ENCODE measurements at places on chromosomes 2 and 18. TPM values are rescaled to one million over a fixed set of nuclear protein-coding genes. Genes with fewer than 3 reads are reported as not detected.

The SEMA4C gene
- 23.2 TPM for total RNA-seq

The C18orf32 gene
- 12.4 TPM for total RNA-seq

The RHBDD1 gene
- 45.8 TPM for total RNA-seq

The PDE1A gene
- 1.9 TPM for total RNA-seq

The CYP26B1 gene
- 1.8 TPM for total RNA-seq

The GTF3C2 gene
- total RNA-seq, result 16.4 TPM

The CFAP221 gene
- 0.23 TPM for total RNA-seq

DNA sequence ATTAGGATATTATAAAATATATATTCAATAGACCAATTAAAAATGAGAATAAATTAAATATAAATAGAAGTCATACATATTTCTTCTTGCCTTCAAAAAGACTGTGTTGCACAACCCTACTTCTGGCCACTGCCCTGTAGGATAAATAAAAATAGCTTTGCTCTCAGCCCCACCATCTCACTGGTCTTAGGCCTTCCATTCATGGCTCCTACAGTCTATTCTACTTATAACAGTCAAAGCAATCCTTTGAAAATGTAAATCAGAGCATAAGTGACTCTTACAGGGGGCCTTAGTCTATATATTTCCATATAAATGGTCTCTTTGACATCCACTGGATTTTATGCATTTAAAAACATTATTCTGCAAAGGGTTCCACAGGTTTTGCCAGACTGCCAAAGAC is 72.9 kb downstream of the KLF7 start:
- no peak overlapping the region for H3K4me3 ChIP-seq
- H3K27ac ChIP-seq, result no peak overlapping the region
- H3K36me3 ChIP-seq, result no peaks in the 10 kb centered on the region
- DNase-seq, result no peak
- H3K4me1 ChIP-seq, result no peaks in the 10 kb centered on the region
- no peaks in the 10 kb centered on the region for H3K27me3 ChIP-seq

- DNase-seq, result no peak
- H3K4me1 ChIP-seq, result no peaks in the 10 kb centered on the region
- H3K4me3 ChIP-seq, result no peak overlapping the region
- no peak overlapping the region for H3K27ac ChIP-seq
These were observed 520.9 kb upstream of the ID2 start for GRCh38 chr2:8160959-8161358.

DNA sequence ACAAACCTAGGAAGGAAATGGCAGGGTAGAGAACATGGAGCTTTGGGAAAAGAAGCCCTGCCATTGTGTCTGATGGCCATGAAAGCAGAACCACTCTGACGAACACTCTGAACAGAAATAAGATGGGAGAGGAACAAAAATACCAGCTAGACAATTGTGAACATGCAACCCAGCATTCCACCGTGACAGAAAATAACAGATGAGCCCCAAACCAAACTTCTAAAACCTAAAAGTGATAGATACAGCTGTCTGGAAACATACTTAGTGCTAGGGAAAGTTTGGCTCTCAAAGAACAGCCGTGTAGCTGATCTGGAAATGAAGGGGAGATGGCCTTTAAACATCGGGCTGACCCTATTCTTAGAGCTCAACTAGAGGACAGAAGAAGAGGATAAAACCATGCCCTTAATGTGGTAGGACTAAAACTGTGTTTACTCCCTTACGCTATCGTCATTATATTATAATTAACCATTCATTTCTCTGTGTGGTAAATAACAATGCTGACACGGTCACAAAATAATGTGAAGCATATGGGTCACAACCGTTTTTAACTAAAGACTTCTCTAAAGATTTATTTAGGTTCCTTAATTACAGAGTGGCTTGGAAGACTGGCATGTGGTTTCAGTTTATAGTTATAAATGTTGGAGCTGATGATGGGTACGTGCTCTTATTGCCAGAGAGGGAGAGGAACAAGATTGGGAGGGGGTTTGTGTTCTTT is 80.6 kb downstream of the MYO1B start:
- H3K27ac ChIP-seq, result no peak overlapping the region
- no peak for DNase-seq
- no peaks in the 10 kb centered on the region for H3K4me1 ChIP-seq
- H3K36me3 ChIP-seq, result peaks cover 10% of the 10 kb centered on the region

GRCh38 chr2:108928660-108929377 is 60.2 kb downstream of the EDAR start:
- peaks cover 1% of the 10 kb centered on the region for H3K4me1 ChIP-seq
- H3K27ac ChIP-seq, result no peak overlapping the region
- no peak for DNase-seq
- H3K4me3 ChIP-seq, result no peak overlapping the region

GRCh38 chr2:132766573-132766972 is 96.6 kb upstream of the LYPD1 start:
- H3K27ac ChIP-seq, result no peak overlapping the region
- H3K4me1 ChIP-seq, result no peaks in the 10 kb centered on the region
- DNase-seq, result no peak
- H3K4me3 ChIP-seq, result no peak overlapping the region
- H3K27me3 ChIP-seq, result no peaks in the 10 kb centered on the region
- no peaks in the 10 kb centered on the region for H3K36me3 ChIP-seq

- H3K4me3 ChIP-seq, result no peak overlapping the region
- no peaks in the 10 kb centered on the region for H3K36me3 ChIP-seq
- no peak for DNase-seq
- H3K27ac ChIP-seq, result no peak overlapping the region
- H3K27me3 ChIP-seq, result no peaks in the 10 kb centered on the region
- no peaks in the 10 kb centered on the region for H3K4me1 ChIP-seq
These were observed 96.6 kb downstream of the PIEZO2 start for GRCh38 chr18:11052800-11053199.

DNA sequence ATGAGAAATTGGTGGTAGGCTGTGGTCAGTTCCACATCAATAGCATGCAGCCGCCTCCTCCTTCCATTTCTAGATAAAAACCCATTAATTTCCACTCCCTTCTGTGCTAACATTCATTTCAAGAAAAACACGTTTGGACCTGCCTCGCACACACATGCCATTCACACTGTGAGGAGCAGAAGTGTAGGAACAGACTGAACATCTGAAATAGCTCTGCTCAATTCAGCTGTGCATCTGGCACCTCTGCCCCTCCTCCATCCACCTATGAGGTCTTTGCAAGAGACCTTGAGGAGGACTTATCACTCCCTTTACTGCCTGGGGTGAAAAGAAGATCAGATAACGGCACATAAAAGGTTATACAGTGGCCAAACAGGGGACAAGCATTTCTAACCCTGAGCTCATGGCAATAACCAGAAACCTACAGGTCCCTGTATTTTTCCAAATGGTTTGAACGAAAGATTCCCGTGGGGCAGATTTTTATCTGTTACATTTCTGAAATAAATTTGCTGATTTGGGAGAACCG is 30.8 kb upstream of the LRP2 start:
- no peak overlapping the region for H3K27ac ChIP-seq
- no peaks in the 10 kb centered on the region for H3K36me3 ChIP-seq
- no peaks in the 10 kb centered on the region for H3K4me1 ChIP-seq
- no peak for DNase-seq
- H3K27me3 ChIP-seq, result no peaks in the 10 kb centered on the region

DNA sequence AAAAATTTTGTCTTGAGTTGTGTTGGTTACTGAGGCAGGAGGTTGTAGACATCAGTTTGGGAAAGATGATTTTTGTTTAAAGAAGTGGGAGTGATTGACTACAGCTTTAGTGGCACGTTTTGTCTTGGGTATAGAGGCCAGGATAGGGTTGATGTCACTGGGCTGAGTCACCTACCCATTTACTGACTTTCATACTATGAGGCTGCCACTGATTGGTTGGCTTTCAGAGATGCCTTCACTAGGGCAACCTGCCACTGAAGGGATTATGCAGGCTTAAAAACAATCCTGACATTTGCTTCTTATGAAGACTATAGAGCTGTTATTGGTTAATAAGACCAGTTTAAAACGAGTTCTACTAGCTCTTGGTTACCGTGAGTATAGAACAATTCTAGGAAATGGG is 479.1 kb downstream of the SOX11 start:
- H3K27ac ChIP-seq, result no peak overlapping the region
- no peak overlapping the region for H3K4me3 ChIP-seq
- H3K36me3 ChIP-seq, result no peaks in the 10 kb centered on the region
- H3K27me3 ChIP-seq, result no peaks in the 10 kb centered on the region

DNA sequence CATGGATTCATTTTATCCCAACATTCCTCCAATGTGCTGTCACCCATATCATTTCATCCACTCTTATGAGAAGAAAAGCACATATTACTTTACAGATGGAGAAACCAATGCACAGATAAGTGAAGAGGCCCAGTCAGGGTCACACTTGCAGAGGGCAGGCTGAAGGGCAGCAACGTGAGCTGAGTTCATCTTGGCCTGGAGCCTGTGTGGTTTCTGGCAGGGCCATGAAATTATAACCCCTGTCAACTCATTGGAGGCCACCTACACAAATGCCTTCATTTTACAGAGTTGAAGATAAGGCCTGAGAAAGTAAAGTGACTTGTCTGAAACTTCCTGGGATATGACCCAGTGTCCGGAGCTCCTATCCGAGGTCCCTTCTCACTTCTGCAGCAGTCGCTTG is 88.4 kb upstream of the NRP2 start:
- H3K36me3 ChIP-seq, result no peaks in the 10 kb centered on the region
- H3K27ac ChIP-seq, result no peak overlapping the region
- no peaks in the 10 kb centered on the region for H3K27me3 ChIP-seq
- no peak overlapping the region for H3K4me3 ChIP-seq

- H3K4me3 ChIP-seq, result no peak overlapping the region
- no peak overlapping the region for H3K27ac ChIP-seq
- H3K27me3 ChIP-seq, result no peaks in the 10 kb centered on the region
- H3K4me1 ChIP-seq, result peaks cover 24% of the 10 kb centered on the region
- DNase-seq, result no peak
- H3K36me3 ChIP-seq, result no peaks in the 10 kb centered on the region
These were observed 17.3 kb downstream of the CHCHD5 start for GRCh38 chr2:112601754-112602153.

DNA sequence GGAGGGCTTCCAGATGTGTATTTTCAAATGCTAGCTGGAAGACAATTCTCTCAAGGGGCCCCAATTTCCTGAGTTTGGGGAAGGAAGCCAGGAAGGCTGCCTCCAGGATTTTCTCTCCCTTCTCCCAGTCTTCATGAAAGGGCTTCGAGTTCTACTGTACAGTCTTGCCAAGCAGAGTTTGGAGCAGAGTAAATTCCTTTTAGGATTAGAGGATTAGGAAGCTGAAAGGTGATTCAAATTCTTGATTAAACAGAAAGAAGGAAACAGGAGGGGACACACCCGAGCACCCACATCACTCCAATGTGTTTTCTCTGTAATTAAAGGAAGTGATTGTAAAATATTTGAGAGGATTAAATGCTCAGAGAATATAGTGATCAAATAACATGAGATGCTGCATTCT is 217.8 kb downstream of the SETBP1 start:
- peaks cover 3% of the 10 kb centered on the region for H3K4me1 ChIP-seq
- H3K27ac ChIP-seq, result no peak overlapping the region
- H3K27me3 ChIP-seq, result no peaks in the 10 kb centered on the region
- no peak overlapping the region for H3K4me3 ChIP-seq
- DNase-seq, result no peak
- H3K36me3 ChIP-seq, result no peaks in the 10 kb centered on the region

- H3K27ac ChIP-seq, result no peak overlapping the region
- H3K36me3 ChIP-seq, result no peaks in the 10 kb centered on the region
- no peak overlapping the region for H3K4me3 ChIP-seq
- H3K27me3 ChIP-seq, result no peaks in the 10 kb centered on the region
These were observed 48.1 kb downstream of the HPCAL1 start for GRCh38 chr2:10350761-10351160.

- H3K36me3 ChIP-seq, result no peaks in the 10 kb centered on the region
- no peak overlapping the region for H3K4me3 ChIP-seq
- H3K27ac ChIP-seq, result peak overlapping the region; percentile 24
- H3K4me1 ChIP-seq, result peaks cover 60% of the 10 kb centered on the region
- DNase-seq, result peak; percentile 59
These were observed 5.0 kb upstream of the DGKD start for GRCh38 chr2:233349005-233349998.
